RKO (cell line): ENCODE measurements at places on chromosomes 6 and 20.

DNA sequence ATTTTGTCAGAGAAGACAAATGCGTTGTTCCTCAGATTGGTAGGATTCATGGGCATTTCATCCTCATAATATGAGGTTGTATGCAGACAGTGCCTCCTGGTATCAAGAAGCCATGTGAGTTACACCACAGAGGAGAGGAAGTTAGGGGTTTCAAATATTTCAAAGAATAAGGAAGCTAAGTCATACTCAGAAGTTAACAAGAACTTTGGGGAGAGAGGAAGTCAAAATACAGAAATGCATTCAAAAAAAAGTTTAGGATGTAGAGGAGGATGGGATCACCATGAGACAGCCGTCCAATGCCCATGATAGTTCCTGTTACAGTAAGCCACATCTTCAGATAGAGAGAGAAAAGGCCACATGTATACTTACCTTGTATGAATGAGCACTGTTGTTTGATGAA lies 22.3 kb downstream of the HLA-DOB start:
- no peak for DNase-seq

GRCh38 chr20:40980828-40981310 lies 47.8 kb upstream of the TOP1 start:
- no peak for DNase-seq

- DNase-seq = no peak
Observed at GRCh38 chr6:37130704-37131103, 39.2 kb upstream of the PIM1 start.

GRCh38 chr6:149499066-149499465 lies 14.3 kb upstream of the ZC3H12D start:
- DNase-seq = peak; percentile 46
